ENCODE measurements at places on chromosomes 3 and 15.

- DNase-seq: no peak
Measured at GRCh38 chr3:148204131-148204530, 493.6 kb upstream of the AGTR1 start.

DNA sequence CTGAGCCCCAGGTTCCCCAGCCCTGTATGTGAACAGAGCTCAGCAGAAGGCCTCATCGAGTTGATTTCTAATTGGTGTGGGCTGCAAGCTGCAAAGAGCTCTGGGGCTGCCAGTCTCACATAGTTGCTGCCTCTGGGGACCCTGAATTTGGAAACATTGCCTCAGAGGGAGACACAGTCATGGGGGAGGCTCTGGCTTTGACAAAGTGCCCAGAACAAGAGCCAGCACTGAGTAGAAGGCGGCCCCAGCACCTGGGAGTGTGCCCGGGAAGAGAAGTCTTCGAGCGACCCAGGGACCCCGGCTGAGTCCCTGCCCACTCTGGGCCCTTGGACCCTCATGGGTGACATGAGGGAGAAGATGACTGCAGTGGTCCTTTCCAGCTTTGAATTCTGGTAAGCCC is 7.3 kb downstream of the NTRK3 start:
- no peak for DNase-seq

GRCh38 chr3:13168391-13168790 is 95.2 kb upstream of the IQSEC1 start:
- no peak for DNase-seq

DNA sequence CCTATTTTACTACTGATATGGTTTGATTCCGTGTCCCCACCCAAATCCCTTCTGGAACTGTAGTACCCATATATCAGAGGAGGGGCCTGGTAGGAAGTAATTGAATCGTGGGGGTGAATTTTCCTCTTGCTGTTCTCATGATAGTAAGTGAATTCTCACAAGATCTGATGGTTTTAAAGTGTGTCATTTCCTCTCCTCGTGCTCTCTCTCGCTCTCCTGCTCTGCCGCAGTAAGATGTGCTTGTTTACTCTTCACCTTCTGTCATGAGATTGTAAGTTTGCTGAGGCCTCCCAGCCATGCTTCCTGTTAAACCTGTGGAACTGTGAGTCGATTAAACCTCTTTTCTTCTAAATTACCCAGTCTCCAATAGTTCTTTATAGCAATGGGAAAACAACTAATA is 81.2 kb upstream of the ZBTB20 start:
- peak; percentile 8 for DNase-seq

- peak; percentile 87 for DNase-seq
Measured at GRCh38 chr3:10026084-10026890, at the start of gene FANCD2. TSS of gene FANCD2 (plus strand) at chr3:10026437. CDS start at chr3:10028658, 2,221 bp downstream.

DNA sequence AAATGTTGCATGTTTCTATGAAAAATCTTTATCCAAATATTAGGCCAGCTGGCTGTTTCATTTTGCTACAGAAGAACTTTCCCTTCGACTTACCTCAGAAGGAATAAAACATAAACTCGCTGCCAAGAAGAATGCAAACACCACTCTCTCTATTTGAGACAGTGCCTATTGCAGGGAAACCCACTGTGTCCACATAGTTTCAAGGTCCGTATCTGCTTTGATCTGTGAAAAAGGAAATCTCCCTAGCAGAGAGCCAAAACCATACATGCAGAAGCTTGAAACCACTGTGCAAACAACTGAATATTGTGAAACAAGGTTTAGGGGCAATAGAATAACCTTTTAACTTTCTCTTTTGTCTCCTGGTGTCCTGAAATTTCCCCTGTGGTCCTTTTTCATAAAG is 35.0 kb upstream of the CAPN7 start:
- no peak for DNase-seq

- DNase-seq: peak; percentile 11
Measured at GRCh38 chr15:49309889-49310288, 113.2 kb upstream of the FGF7 start.

GRCh38 chr3:178845420-178846118 is 226.0 kb downstream of the ZMAT3 start:
- peak; percentile 74 for DNase-seq

DNA sequence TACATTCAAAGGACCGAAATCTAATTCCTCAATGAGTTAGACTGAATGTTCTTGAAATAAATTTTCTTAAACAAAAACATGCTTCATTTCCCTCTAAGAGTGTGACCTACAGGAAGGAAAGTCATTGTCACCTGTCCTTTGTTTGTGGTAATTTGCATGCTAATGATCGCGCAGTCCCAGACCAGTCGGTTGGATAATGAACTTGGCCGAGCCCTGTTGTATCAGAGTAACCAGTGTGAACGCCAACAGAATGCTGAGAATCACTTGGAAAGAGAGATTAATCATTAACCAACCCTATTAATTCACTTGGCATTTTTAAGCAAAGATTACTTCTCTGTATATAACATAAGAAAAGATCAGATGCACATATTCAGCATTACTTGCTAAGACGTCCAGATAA is 8.1 kb upstream of the ARNT2 start:
- no peak for DNase-seq

DNA sequence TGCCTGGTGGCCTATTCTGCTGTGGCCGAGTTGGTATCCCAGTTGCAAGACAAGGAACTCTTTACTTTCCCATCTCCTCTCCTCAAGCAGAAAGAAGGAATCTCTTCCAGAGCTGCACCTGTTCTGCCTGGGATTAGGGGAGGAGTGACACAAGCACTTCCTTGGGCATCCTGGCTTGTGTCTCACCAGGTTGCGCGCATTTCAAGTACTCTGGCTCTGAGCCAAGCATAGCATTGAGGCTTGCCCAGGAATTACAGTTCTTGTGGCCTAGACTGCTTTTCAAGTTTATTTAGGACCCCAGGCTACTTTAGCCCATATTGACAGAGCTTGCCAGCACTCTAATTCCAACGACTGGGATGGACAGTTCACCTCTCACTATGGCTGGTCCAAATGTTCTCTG is 150.5 kb downstream of the RSRC1 start:
- no peak for DNase-seq

DNA sequence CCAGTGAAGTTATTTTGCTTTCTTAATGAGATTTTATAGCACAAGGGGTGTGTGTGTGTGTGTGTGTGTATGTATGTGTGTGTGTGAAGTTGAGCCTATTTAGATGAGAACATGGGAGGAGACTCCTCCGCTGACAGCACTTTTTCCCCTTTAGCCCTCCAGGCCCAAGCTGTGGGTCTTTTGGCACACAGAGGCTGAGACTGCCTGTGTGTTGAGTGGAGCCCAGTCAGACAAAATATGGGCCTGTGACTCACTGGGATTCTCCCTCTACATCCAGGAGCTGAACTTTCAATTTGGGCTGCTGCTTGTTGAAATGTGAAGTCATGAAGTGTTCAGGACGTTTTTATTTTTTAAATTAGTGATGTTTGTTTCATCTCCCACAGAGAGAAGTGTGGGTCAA is 108.0 kb downstream of the MFSD1 start:
- peak; percentile 70 for DNase-seq

GRCh38 chr15:31437686-31438085 is 111.1 kb downstream of the KLF13 start:
- DNase-seq: no peak

GRCh38 chr3:125003369-125003853 is 52.4 kb downstream of the HEG1 start:
- peak; percentile 22 for DNase-seq

GRCh38 chr3:66709532-66709931 is 208.7 kb upstream of the LRIG1 start:
- DNase-seq: no peak

GRCh38 chr15:49688135-49688790 is 67.4 kb downstream of the DTWD1 start:
- DNase-seq: no peak

DNA sequence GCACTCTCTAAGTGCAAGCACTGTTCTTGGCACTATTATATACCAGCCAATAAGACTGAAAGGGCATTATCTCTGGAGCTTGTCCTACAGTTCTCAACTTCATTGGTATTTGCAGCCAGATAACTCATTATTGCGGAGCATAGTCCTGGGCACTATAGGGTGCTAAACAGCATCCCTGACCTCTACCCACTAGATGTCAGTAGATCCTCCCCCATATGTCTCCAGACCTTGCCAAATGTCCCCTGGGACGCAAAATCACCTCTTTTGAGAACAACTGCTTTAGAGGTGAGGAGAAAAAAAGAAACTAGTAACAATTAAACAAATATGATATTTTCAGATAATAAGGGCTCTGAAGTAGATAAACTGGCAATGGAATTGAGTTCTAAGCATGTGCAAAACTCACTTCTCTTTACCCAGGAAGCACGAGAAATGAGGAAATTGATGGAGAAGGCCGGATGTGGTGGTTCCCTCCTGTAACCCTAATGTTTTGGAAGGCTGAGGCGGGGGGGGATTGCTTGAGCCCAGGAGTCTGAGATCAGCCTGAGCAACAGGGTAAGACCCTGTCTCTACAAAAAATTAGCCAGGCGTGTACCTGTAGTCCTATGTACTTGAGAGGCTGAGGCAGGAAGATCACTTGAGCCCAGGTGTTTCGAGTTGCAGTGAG is 61.4 kb downstream of the FRMD4B start:
- no peak for DNase-seq

GRCh38 chr3:104992676-104993075 is 374.0 kb upstream of the ALCAM start:
- peak; percentile 5 for DNase-seq

GRCh38 chr3:10783360-10784351 is 32.4 kb upstream of the SLC6A11 start:
- DNase-seq: peak; percentile 14

GRCh38 chr15:74438721-74439316 is 5.1 kb upstream of the SEMA7A start:
- peak; percentile 74 for DNase-seq

DNA sequence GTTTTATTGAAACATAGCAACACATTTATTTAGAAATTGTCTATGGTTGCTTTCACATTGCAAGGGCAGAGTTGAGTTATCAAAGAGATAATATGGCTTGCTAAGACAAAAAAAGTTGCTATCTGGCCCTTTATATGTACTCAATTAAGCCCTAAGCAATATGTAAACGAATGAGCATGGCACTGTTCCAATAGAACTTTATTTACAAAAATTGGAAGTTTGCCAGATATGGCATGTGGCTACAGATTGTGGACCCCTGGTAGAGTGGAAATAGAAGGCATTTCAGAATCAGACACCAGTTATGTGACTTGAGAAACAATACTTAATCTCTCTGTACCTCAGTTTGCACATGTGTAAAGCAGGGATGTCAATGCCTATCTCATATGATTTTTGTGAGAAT is 515.6 kb upstream of the SGO1 start:
- no peak for DNase-seq

DNA sequence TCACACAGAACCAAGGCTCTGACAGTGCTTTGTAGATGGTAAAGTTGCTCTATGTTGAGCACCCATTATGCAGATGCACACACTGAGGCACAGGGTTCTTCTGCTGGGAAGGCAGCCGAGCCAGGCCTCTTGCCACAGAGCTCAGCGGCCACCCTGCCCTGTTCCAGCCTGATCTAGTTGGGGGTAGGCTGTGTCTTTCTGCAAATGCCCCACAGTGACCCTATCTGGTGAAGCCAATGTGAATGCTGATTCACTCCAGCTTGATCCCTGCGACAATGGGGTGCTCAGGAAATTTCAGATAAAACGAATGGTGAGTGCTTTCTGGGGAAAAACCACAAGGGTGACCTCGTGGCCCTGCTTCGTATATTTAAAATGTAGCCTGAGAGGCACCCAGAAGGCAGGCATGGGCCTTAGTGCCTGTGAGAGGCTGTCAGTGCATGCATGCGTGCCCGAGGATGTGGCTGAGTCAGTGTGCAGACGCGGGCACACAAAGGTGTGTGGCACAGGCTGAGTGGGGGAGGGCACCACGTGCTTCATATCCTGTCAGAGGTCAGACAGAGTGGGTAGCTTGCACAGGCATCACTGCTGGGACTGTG is 85.7 kb downstream of the ATP2B2 start:
- DNase-seq: no peak

GRCh38 chr3:2908693-2909351 is 201.4 kb downstream of the IL5RA start:
- no peak for DNase-seq

DNA sequence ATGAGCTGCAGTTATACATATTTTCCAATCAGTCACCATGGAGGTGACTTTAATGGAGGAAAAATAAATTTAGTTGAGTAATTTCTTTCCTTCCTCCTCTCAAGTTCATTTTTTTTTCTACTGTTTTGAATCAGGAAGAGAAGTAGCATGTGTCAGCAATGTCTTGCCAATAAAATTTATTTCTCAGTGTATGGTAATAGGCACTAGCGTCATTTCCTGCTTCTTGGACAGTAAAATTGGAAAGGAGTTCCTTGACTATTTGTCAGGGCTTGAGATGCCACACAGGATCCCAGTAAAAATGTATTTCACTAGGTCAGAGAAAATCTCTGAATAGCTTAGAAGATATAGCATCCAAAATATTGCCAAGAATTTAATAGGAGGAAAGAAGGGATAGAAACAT is 605.9 kb downstream of the ROBO1 start:
- DNase-seq: peak; percentile 35

DNA sequence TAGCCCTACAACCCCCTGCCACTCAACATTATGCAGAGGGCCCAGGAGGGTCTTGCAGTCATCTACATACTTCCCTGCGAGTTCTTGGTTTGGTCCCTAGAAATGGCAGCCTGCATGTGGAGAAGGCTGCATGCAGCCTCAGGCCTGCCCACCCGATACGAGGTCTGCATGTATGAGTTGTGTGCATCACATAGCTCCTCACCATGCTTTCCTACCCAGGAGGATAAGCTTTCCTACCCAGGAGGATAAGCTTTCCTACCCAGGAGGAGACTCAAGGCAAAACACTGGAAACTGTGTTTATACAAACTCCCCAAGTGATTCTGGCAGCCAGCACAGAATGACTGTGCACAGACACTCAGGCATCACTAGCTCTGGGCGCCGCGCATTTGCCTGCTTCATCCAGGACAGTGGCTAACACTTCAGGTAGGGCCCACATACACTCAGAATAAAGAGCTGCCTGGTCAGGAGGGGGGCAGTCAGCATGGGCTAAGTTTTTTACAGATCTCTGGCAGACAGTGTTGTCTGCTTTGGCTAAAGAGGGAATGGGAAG is 187.7 kb downstream of the THSD4 start:
- no peak for DNase-seq

DNA sequence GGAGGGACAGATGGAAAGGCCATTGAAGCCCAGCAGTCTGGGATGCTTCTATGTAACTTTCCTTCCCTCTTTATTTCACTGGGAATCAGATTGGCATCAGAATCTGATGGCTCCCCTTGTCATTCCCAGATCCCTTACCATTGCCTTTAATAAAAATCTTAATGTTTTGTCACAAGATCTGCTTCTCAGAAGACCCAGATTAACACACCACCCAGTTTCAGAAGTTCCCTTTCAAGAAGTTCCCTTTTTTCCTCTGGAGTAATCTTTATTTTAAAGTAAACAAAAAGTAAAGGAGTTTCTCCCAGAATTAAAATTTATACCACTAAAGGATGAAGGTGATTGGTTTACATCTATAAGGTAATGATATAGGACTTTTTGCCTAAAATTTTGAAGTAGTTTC is 76.4 kb downstream of the UBR1 start:
- no peak for DNase-seq

- DNase-seq: no peak
Measured at GRCh38 chr3:49725906-49726681, 2.3 kb upstream of the GMPPB start.

GRCh38 chr3:181454451-181455027 is 257.2 kb upstream of the SOX2 start:
- DNase-seq: no peak
